ENCODE measurements at places on chromosomes 5 and 9.

DNA sequence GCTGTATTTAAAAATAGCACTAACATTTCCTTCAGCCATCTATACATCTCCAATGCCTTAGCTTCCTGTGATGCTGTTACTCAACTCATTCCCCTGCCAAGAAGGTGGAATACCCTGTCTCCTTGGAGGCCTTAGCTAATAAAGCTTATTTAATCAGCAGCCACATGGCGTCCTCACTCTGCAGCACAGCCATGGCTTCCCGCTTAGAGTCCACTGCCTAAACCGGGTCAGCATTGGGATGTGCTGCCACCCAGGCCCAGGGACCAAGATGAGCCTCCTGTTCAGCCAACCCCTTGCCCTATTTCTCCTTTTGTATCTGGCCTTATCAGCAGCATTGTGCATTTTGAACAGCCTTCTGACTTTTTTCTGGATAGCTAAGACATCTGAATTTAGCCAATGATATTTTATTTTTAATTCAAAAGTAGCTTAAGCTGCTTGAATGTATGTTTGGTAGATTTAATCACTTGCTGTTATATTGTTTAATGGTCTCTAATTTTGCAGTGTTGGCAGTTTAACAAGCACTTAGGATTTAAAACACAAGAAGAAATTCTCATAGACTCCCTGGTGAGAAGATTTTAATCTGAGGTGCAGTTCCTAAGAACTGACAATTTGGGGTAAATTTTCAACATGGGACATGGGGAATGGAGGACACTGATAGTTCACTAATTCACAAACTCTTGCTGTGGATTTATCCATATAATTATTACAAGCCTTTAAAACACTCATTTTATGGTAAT is 113.0 kb downstream of the RPS23 start:
- no peak for DNase-seq

- DNase-seq: no peak
Measured at GRCh38 chr5:178223196-178223773, 9.3 kb downstream of the PHYKPL start.

GRCh38 chr5:65075623-65076250 is 307.0 kb downstream of the CWC27 start:
- DNase-seq: no peak

- no peak for DNase-seq
Measured at GRCh38 chr9:131815970-131816873, 76.3 kb upstream of the RAPGEF1 start.

GRCh38 chr5:131259326-131259725 is 4.5 kb upstream of the CDC42SE2 start:
- no peak for DNase-seq

DNA sequence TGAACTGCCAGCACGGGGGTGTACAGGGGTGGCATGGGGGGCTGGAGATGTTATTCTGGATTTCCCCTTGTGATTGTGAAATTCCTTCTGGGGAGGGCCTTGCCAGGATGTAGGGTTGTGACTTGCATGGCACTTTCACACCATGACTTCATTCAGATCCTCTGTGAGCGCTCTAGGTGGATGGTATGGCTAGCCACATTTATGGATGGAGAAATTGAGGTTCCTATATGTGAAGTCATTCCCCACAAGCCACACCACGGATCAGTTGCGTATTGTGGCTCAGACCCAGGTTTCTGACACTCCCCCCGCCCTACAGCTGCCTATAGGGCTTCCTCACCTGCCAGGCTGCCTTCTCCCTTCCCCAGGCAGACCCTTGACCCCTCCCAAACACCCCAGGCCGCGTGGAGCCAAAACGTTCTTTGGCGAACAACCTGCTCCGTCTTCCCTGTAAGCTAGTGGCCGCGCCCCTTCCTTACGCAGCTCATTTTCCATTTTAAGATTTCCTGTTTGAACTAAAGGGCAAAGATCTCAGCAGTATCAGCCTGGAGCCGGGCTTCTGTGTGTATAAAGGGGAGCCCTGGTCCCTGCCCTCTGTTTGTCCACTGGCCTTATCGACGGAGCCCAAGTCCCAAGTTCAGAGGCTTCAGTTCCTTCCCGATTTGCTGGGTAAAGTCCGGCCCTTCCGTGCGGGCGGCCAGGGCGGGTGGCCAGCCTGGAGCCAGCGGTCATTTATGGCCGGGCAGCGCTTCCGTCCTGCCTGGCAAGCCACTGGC is 97.8 kb upstream of the KLF4 start:
- no peak for DNase-seq

DNA sequence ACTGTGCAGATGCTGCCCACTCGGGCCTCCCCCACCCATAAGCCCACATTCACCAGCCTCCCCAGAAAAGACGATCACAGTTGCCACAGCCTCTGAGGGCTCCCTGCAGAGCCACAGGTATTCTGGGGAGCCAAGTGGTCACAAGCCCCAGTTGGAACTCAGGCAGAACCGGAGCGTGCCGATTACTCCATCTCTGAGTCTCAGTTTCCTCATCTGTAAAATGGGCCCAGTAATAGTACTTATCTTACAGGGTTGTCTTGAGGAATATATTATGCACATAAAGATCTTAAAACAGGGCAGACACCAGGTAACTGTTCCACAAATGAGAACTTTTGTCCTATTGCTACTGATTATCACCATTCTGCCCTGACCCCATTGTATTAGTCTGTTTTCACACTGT is 57.7 kb upstream of the FUBP3 start:
- DNase-seq: no peak

DNA sequence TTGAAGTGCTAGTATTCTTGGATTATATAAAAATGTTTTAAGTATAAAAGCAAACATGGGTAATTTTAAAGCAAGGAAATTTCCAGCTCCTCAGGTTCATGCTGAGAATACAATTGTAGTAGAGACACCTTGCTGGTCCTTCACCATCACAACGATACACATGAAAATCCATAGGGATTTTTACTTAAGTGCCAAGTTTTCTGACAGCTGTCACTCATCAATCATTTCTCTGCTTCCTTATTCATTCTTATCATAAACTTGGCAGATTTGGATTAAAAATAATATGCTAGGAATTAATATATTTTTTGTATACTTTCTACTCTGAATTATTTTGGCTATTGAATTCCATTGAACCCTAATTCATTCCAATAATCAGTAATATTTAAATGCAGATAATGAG is 167.9 kb upstream of the PTGER4 start:
- DNase-seq: no peak

- DNase-seq: no peak
Measured at GRCh38 chr5:96499753-96500345, 66.8 kb upstream of the PCSK1 start.

Measured in stimulated activated naive CD4-positive, alpha-beta T cell (primary cell).